ENCODE measurements at places on chromosomes 3 and 15.

DNA sequence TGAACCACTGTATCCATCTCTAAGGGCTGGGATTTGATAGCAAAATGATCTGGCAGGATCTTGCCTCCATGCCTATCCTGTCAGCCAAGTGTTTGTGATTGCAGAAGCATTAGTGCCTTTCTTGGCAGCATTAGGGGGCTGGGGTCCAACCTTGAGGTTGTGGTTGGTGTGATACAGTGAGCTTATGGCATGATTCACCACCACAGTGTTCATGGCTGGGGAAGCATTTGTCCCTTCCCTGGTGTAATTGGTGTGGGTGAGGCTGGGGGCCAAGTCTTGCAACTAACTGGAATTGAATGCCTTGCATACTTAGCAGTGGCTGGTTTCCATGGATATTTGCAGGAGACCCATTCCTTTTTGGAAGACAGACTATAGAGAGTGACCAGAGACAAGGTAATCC, 271.0 kb upstream of the TBL1XR1 start:
- no peak for DNase-seq

DNA sequence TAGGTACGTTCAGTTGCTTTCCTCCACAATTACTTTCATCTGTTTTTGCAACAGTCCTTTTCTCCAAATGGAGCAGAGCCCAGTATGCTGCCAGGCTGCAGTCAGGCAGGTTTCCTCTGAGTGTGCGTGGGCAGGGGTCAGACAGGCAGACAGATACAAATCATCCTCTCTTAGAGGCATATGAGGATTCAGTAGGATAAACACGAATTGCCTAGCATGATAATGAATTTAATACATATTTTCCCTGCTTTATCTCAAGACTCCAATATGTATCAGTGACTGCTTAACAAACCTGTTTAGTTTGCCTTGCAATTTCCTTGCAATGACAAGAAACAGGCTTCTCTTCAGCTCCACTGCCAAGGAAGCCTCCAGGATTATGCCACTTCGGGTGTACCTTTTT, 140.7 kb upstream of the NR2E3 start:
- DNase-seq: no peak

DNA sequence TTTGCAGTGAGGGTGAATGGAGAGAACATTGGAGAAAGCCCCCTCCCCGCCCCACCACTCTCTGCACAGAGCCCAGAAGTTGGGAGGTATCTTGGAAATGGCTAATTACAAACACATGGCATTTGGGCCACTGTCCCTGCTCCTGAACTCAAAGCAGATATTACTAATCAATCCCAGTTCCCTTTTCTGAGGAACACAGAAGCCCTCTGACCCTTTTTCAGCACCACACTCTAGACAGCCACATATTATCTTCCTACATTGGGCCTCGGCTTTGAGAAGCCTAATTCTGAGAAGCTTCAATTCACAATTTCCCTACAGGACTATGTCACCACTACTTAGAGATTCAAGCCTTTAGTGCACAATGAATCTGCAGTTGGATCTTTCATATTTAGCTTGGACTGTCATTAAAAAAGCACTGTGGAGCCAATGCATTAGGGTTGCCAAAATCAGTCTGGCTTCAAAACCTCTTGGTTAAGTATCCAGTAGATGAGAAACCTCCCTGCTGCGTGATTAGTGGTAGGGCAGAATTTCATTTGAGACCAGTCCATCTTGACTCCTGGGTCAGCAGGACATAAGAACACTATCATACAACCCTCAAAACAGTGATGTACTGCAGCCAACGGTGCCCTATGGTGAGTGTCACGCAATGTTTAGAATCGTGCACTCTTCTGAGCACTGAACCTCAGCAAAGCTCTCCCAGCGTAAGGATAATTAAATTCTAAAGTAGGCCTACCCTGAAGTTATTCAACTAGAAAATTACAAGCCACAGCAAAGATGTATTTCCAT, 26.1 kb downstream of the MGLL start:
- DNase-seq: no peak

GRCh38 chr3:50028346-50028745, 60.4 kb upstream of the RBM5 start:
- DNase-seq: no peak

DNA sequence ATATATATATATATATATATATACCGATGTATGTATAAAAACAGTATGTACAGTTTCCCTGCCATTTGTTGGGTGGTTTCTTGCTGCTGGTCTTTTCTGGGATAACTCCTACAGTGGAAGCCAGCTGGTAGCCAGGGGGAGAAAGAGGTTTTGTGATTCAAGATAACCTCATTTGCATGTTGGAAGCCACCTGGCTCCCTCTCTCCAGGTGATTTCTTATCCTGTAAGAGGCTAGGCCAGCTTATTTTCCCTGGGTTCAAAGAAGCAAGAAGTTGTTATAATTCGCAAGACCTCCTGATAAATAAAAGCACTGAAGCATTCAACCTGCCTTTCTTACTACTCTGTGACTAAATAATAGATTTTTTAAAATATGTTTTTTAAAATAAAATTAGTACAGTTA, 443.3 kb downstream of the VGLL3 start:
- DNase-seq: no peak

DNA sequence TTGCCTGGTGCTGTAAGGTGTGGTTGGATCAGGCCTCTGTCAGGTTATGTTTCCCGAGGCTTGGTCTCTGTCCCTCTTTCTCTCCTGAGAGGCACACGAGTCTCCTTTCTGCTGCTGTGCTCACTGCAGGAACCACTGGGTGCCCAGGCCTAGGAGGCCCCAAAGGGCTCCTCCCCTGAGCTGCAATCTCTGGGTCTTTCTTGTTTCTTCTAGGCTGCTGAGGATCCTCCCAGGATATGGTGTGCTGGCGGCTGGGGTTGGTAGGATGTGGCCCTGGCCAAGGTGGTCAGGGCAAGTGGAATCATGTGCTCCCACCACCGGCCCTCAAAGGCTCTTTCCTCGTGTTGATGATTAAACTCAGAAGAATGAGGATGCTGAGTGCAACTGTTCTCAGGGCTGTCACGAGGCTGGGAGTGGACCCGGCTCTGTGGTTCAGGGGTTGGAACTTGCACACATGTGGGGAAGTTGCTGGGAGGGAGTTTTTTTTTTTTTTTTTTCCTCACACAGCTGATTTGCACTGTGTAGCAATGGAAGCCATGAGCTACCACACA, 43.6 kb upstream of the CTSH start:
- DNase-seq: no peak

DNA sequence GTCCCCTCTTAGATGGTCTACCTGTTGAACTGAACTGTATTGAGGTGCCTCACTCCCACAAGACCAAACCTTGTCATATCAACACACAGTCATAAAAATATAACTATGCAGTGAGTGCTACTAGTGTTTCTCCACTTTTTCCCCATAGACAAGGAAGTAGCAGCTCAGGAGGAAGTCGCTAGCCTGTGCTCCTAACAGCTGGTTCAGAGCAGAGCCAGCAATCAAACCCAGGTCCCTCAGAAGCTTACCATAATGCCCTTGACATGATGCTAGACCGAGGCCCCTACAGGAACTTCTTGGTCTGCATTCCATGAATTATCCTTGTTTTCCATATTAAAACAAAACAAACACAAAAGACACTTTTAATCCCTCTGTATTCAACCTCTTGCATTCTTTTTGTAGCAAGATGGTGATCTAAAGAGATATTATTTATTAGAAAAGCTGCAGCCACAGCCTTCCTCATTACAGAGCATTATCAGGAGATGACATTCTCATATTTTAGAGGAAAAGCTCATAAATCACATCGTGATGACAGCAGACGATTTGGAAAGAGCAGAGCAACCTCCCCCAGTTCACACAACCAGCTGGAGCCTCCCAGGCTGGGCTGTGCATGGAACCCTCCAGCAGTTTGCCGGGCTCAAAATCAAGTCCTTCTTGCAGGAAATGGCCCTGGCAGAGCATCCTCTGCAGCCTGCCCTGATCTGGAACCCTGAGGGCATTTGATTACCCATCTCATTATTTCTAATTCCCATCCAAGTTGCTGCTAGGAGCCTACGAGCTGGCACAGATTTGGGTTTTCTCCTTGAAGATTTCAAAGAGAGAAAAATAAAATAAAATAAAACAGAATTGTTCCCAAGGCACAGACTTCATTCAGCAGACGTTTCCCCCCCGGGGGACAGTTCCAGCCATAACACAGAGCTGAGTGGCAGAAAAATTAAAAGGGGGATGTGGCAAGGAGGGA, 118.8 kb downstream of the SRGAP3 start:
- DNase-seq: no peak

DNA sequence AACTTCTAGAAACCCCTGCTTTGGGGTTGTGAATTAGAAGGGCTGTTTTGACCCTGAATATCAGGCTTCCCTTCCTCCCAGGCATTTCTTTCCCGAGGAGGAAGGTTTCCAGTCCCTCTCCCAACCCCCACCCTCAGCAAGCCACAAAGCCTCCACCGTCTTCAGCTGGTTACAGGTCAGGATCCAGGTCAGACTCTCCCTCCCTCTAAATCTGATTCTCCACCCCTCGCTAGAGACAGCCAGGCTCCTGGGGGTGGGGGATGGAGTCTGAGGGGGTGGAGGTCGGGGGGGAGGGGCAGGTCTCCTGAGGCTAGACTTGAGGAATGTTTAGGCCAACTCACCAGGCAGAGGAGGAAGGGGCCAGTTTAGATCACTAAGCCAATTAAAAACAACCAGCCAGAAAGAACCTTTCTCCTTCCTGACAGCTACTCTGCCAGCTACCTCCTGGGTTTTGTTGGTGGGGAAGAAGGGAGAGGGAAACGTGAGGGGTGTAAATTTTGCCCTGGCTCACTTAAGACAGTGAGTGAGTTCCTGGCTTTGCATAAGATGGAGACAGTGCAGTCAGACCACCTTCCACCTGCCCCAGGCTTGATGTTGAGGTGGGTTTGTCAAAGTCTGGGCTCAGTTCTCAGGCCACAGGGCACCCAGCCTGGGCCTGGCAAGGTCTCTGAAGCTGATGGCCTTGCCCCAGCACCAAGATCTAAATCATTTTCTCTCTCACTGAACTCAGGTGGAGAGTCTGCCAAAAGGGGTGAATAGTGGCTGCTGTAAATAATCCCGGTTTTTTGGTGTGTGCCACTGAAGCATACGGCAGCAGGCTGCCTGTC, 19.5 kb downstream of the BMF start:
- no peak for DNase-seq

DNA sequence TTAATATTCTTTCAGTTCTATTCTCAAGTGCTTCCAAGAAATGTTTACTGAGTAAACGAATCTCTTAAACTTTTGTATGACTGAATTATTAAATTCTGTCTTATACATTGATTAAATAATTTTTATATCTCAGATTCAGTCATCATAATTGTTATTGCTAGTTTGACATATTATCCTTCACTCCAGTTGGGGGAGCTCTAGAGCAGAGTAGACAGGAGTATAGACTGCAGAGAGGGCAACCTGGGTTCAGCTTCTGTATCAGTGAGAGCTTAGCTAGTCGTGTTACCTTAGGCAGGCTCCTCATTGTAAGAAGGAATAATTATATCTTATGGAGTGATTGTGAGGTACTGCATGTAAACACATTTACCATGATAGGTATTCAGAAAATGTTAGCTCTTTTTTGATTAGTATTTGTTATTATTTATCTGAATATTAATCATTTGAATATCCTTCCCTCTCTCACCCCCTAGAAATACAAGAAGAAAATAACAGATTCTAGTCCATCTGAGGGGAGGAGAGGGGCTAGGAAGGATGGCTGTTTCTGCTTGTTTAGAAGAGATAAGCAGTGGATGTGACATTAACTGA, 31.0 kb upstream of the ZCWPW2 start:
- peak; percentile 16 for DNase-seq

DNA sequence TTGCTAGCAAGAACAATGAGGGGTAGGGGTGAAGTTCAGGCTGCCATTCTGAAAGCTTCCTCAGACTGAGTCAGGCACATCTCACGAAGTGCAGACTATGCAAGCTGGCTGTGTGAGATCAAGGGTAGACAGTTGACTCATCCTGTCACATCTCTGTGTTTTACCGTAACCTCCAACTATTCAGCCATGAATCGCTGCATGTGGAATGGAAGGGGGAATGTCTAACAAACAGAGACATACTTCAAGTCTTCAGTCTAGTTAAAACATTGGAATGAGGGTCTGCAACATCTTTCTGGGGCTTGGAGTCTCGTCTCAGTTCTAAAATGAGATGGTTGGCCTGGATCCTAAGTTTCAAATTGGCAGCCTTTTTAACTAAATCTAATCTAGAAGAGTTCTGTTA, 25.9 kb downstream of the AGTR1 start:
- no peak for DNase-seq

DNA sequence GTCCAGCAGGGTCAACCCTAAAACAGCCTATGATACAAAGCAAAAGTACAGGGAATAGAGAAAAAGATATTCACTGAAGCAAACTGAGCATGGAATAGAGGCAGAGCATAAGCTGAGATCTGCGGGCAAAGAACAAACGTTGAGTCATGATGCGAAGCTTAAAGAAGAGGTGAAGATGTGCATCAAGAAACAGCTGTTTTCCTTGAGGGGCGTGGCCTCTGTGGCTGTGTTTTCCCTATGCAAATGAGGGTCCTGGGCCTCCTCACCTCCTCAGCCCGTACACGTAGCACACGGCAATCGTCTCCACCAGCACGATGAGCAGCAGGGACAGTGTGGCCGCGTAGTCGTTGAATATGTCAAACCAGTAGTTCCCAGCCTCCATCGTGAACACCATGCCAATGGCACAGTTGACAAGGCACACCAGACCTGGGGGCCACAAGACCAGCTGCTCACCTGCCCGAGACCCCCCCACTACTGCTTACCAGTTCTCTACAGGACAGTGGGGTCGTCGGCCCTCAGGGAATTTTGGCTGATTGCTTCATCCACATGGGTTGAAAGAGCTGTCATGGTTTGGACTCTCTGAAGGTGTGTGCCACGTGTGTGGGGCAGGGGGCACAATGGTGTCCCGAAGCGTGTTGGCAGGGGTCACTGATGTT, 33.6 kb downstream of the SLC6A20 start:
- DNase-seq: no peak

DNA sequence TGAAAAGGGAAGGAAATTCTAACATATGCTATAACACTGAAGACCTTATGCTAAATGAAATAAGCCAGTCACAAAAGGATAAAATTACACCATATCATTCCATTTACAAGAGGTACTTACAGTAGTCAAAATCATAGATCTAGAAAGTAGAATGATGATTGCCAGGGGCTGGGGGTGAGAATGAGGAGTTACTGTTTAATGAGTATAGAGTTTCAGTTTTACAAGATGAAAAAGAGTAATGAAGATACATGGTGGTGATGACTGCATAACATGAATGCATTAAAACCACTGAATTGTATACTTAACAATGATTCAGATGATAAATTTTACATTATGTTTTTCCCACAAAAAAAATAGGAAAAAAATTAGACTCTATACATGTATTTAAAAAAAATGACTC, 152.6 kb downstream of the SCAPER start:
- DNase-seq: peak; percentile 52

GRCh38 chr3:123610331-123610730, 25.5 kb upstream of the HACD2 start:
- DNase-seq: no peak

DNA sequence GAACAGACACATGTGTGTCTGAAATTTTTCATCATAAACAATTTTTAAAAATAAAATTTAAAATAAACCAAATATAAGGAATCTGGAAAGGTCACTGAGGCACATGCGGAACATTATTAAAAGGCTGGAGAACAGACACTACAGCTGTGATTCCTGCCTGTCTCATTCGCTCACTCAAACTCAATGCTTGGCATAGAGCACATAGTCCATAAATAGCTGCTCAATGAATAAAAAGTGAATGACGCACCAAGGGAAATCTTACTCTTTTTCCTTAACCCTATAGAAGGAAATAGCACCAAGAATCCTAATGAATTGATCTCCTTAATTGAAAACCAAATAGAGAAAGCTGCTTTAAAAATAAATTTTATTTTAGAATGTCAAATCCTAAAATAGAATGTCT, 98.4 kb downstream of the FSIP1 start:
- no peak for DNase-seq
